ENCODE measurements at places on chromosomes 6 and 20. TPM values are rescaled to one million over a fixed set of nuclear protein-coding genes. Genes with fewer than 3 reads are reported as not detected.
A peak's percentile ranks its signal among the peaks of the same experiment; 100 is the strongest.

Gene STK35
- 3.5 TPM for polyA plus RNA-seq

Gene CCM2L
- polyA plus RNA-seq: 6.7 TPM

Gene ORC3
- 6.7 TPM for polyA plus RNA-seq

Gene TCP11
- polyA plus RNA-seq: not detected

Gene C2
- 0.63 TPM for polyA plus RNA-seq

Gene MC3R
- not detected for polyA plus RNA-seq

Gene PI16
- 7.3 TPM for polyA plus RNA-seq

Gene GPLD1
- polyA plus RNA-seq: 0.27 TPM

Gene PNRC1
- 30.2 TPM for polyA plus RNA-seq

DNA sequence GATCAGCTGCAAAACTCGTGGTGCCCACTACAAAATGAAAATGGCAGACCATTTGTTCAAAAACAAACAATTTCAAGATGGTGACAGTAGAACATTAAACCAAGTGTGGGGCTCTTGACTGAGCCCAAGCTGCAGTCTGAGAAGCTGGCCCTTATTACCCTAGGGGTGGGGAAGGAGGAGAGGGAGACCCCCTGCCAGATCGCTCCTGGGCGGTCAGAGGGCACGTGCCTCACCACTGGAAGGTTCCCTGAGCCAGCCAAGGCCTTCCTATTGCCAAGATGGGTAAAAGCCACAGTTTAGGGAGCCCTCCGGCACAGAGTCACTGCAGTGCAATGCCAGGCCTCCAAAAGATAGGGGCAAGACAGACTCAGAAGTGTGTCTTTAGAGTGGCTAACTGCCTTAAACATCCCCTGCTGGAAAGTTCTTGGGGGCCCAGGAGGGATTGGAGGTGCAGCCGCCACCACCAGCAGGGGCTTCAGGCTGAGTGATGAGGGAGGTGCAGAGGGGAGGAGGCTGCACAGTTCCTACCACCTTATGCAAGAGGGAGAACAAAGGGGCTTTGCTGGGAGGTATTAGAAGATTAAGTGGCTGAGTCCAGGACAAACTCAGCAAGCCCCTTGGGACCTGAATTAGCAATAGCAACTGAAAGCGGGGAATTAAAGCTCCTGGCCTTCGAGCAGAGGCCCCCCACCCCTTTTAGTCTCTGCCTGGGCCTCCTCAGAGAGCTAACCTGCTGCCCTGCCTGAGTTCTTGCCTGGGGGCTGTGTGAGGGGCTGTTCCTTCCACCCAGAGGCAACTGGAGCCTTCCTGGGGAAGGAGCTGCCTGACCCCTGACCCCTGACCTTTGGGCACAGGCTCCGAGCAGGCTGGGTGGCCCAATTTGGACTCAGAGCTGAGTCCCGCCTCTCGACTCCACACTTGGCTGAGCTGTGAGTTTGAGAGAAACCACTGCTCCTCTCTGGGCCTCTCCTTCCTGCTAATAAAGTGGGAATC lies 88.4 kb downstream of the VEGFA start:
- DNase-seq: no peak
- H3K4me1 ChIP-seq: no peaks in the 10 kb centered on the region
- H3K27ac ChIP-seq: no peak overlapping the region
- H3K36me3 ChIP-seq: no peaks in the 10 kb centered on the region
- no peaks in the 10 kb centered on the region for H3K27me3 ChIP-seq
- H3K4me3 ChIP-seq: no peak overlapping the region

- H3K4me1 ChIP-seq: no peaks in the 10 kb centered on the region
- no peaks in the 10 kb centered on the region for H3K36me3 ChIP-seq
- no peak overlapping the region for H3K4me3 ChIP-seq
- no peak overlapping the region for H3K27ac ChIP-seq
These were observed 35.6 kb upstream of the SDHAF4 start for GRCh38 chr6:70531133-70531532.

GRCh38 chr6:134482593-134483270 lies 164.8 kb upstream of the SGK1 start:
- no peak for DNase-seq
- H3K4me1 ChIP-seq: peaks cover 17% of the 10 kb centered on the region

DNA sequence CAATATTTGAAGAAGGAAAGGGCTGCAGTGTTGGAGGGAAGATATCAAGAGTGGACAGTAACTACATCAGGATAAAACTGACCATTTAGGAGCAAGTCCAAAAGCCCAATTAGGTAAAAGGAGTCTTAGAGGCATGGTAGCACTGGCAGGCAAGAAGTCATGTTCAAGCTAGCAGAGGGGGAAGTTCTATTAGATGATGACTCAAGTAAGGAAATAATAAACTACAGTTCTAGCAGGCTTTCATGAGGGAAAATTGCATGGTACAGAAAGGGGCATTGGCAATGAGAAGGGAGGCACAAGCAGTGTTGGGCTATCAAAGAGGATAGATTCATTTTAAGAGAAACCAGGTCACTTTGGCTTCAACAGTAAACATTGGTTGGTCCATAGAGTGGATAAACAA lies 156.1 kb upstream of the PTPRK start:
- H3K36me3 ChIP-seq: no peaks in the 10 kb centered on the region
- H3K4me3 ChIP-seq: no peak overlapping the region
- H3K4me1 ChIP-seq: no peaks in the 10 kb centered on the region
- no peak overlapping the region for H3K27ac ChIP-seq
- no peaks in the 10 kb centered on the region for H3K27me3 ChIP-seq

GRCh38 chr20:44215125-44215524 lies 4.6 kb upstream of the OSER1 start:
- no peak overlapping the region for H3K4me3 ChIP-seq
- H3K27ac ChIP-seq: no peak overlapping the region
- no peaks in the 10 kb centered on the region for H3K27me3 ChIP-seq
- peaks cover 3% of the 10 kb centered on the region for H3K4me1 ChIP-seq

DNA sequence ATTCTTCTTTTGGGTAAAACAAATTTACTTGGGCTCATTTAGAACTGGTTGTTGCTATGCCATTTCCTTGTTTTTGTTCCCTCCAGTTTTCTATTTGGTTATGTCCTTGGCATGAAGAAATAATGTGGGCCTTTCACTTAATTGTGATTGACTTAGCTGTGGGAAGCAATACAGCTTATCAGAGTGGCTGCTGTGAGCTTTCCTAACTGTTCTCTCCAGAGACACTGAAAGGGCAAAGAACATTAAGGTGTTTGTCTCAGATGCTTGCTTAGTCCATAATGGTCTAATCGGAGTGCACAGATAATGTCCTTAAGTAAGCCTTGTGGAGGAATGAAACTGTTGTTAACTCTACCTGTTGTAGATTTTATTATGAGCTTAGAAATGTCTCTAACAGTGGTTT lies 56.6 kb downstream of the SH3BGRL2 start:
- DNase-seq: no peak
- H3K4me3 ChIP-seq: no peak overlapping the region
- peak overlapping the region; percentile 41 for H3K27ac ChIP-seq
- H3K36me3 ChIP-seq: no peaks in the 10 kb centered on the region
- H3K27me3 ChIP-seq: no peaks in the 10 kb centered on the region

DNA sequence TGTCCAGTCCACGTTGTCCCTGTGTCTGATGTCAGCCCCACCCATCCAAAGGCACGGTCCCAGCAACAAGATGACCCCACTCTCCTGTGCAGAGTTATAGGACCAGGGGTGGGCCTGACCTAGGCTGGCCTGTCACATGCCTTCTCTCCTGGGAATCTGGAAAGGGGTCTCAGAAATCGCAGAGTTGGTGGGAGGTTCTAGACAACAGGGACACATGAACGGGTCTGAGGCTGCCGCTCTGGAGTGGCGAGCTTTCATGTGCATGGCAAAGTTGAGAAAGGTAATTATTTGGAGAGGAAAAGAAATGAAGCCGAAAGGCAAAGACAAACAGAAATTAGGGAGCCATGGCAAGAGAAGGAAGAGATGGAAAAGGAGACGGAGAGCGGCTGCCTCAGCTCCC lies 29.5 kb downstream of the BFSP1 start:
- DNase-seq: no peak
- H3K27ac ChIP-seq: no peak overlapping the region
- no peaks in the 10 kb centered on the region for H3K27me3 ChIP-seq
- no peak overlapping the region for H3K4me3 ChIP-seq
- H3K4me1 ChIP-seq: no peaks in the 10 kb centered on the region

DNA sequence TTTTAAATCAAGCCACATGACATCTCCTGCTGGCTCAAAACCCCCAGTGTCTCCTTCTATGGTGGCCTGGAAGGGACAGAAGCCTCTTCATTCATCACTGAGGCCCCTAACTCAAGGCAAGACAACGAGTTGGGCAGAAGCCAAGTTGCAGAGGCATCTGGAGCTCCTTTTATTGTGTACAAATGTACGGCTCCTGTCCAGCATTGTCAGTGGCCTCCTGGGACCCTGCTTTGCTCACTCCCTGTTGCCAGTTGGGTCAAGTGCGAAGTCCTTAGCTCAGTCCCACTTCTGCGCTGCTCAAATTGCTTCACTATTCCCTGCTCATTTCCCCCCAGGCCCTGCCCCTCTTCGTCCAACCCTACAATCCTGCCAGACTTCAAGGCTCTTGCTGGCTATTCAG lies 181.2 kb upstream of the PMEPA1 start:
- H3K27me3 ChIP-seq: no peaks in the 10 kb centered on the region
- no peak overlapping the region for H3K4me3 ChIP-seq
- DNase-seq: no peak
- H3K36me3 ChIP-seq: no peaks in the 10 kb centered on the region
- no peak overlapping the region for H3K27ac ChIP-seq

- H3K27me3 ChIP-seq: no peaks in the 10 kb centered on the region
- no peak for DNase-seq
- no peaks in the 10 kb centered on the region for H3K4me1 ChIP-seq
- H3K36me3 ChIP-seq: peaks cover 3% of the 10 kb centered on the region
These were observed 58.8 kb downstream of the RPRD1B start for GRCh38 chr20:38092260-38092857.

DNA sequence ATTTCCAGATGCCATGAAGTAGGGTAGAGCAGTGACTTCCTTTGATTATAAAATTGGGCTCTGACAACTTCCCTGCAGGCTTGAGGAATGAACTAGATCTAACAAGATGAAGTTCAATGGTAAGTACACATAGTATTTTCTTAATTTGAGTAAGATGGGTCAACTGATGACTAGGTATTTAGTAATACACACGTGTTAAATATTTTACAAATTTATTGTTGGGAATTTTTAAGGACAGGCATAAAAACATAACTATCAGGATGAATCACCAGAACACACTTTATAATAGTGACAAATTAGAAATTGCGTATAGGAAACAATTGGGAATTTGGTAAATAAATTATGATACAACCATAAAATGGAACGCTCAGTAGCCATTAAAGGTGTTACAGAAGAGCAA lies 762.4 kb upstream of the SLC35B3 start:
- H3K27me3 ChIP-seq: no peaks in the 10 kb centered on the region
- H3K27ac ChIP-seq: no peak overlapping the region
- no peaks in the 10 kb centered on the region for H3K4me1 ChIP-seq
- no peaks in the 10 kb centered on the region for H3K36me3 ChIP-seq
- DNase-seq: no peak

DNA sequence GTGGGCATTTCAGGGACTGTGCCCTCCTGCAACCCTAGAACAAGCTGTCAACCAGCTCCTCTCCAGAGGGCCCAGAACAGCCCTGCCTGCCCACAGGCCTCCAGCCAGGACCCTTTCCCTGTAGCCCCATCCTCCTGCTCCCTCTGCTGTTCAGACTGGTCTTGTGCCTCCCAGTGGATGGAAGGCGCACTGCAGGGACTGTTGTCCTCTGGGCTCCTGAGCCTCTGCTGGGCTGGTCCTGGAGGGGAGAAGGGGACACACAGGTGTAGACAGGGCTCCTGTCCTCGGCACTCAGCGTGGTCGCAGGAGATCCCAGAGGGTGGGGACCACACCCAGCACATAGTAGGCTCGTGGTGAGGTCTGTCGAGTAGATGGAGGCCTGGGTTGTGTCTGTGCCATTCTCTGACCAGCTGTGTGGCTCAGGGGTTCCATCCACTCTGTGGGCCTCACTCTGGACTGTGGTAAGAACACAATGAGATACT lies 11.5 kb downstream of the ITPR3 start:
- H3K36me3 ChIP-seq: no peaks in the 10 kb centered on the region
- peak; percentile 65 for DNase-seq
- no peak overlapping the region for H3K27ac ChIP-seq
- H3K27me3 ChIP-seq: no peaks in the 10 kb centered on the region

DNA sequence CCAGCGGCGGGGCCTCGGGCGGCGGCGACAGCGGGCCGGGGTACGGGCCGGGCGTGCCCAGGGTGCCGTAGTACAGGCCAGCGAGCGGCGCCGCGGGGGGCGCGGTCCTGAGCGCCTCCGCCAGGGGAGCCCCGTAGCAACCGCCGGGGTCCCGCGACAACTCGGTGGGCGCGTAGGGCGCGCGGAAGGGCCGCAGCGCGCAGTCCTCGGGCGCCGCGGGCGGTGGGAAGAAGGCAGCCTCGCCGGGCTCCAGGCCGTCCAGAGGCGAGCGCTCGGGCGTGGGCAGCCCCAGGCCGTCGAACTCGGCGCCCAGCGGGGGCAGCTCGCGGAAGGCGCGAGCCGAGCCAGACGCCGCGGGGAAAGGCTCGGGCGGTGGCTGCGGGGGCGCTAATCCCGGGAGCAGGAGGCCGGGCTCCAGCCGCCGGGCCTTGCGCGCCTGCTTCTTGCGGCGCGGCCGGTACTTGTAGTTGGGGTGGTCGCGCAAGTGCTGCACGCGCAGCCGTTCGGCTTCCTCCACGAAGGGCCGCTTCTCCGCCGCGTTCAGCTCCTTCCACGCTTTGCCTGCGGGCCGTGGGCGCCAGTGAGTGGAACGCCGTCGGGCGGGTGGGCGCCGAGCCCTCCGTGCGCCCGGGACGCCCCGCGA lies 916 bp downstream of the SOX18 start:
- no peak for DNase-seq
- H3K27ac ChIP-seq: no peak overlapping the region
- peaks cover 7% of the 10 kb centered on the region for H3K27me3 ChIP-seq
- peak overlapping the region; percentile 11 for H3K4me3 ChIP-seq
- H3K36me3 ChIP-seq: no peaks in the 10 kb centered on the region
- no peaks in the 10 kb centered on the region for H3K4me1 ChIP-seq

DNA sequence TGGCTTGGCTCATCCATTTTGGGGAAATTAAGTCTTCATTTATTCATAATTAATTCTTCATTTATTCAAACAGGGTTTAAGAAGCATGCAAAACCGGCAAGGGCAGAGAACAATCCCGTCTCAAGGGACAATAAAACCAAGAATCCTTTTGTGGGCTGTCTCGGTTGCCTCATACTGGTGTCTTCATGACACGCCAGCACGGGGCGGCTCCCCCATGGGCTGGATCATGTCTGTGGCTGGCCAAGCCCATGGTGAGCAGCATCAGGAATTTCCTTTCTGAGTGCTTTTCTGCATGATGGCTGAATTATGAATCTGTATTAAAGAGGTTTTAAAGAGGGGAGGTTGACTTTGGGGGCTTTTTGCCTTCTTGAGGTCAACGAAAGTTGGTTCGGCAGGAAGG lies 38.3 kb upstream of the DUSP22 start:
- H3K4me3 ChIP-seq: no peak overlapping the region
- no peaks in the 10 kb centered on the region for H3K4me1 ChIP-seq
- no peaks in the 10 kb centered on the region for H3K27me3 ChIP-seq
- H3K36me3 ChIP-seq: no peaks in the 10 kb centered on the region
